Inflammatory macrophage treated with lipopolysaccharide for 4 hours (primary cell): ENCODE measurements at places on chromosomes 12 and 14.

GRCh38 chr14:33675415-33676130 lies 275.3 kb downstream of the EGLN3 start:
- no peak for DNase-seq

DNA sequence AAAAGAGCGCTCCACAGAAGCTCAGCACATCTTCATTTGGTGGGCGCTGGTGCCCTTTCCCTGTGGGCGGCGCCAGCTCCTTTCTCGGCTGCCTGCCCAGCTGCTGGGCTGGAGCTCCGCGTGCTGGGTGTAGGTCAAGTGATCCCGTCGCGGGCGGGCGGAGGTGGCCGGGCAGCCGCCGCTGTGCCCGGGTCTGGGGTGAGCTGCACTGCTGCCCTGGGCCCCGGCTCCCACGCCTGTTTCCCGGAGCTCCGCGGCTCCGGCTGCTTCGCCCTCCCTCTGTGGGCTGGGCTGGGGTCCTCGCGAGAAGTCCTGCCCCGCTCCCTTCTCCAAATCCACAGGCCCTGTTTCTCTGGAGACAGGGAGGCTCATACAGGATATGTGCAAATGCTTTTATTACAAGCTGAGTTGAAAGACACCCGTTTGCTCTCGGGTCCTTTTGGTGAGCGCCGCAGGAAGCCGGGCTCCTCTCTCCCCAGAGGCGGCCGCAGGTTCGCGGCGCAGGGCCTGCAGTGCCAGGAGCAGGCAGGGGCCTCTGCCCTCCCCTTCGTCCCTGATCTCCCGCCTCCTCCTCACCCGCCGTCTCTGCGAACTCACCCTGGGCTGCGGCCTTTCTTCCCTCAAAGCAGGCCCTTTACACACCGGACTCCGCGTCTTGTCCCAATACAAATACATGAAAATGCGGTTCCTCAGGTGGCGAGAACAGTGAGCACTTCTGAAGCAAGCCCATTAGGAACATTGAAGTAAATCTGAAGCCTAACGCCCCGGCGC lies 67.8 kb upstream of the CAPRIN2 start:
- DNase-seq, result peak; percentile 29

GRCh38 chr12:104939089-104939488 lies 19.0 kb downstream of the SLC41A2 start:
- no peak for DNase-seq

- no peak for DNase-seq
These were observed at the start of gene KRT6A for GRCh38 chr12:52493172-52493571. Gene KRT6A (minus strand): TSS chr12:52493257. CDS start chr12:52493188, 69 bp downstream.

- peak; percentile 83 for DNase-seq
These were observed 1.1 kb downstream of the SAV1 start for GRCh38 chr14:50666772-50667683.

GRCh38 chr12:104751594-104751993 lies 206.5 kb downstream of the SLC41A2 start:
- no peak for DNase-seq

GRCh38 chr12:3770891-3771290 lies 18.0 kb upstream of the CRACR2A start:
- no peak for DNase-seq

GRCh38 chr12:92012691-92013090 lies 133.0 kb downstream of the BTG1 start:
- peak; percentile 16 for DNase-seq

- no peak for DNase-seq
These were observed 121.9 kb upstream of the SLC38A2 start for GRCh38 chr12:46494424-46494823.

- DNase-seq, result no peak
These were observed 101.5 kb downstream of the HELB start for GRCh38 chr12:66403746-66404145.

GRCh38 chr12:113697651-113698509 lies 226.2 kb upstream of the LHX5 start:
- no peak for DNase-seq

DNA sequence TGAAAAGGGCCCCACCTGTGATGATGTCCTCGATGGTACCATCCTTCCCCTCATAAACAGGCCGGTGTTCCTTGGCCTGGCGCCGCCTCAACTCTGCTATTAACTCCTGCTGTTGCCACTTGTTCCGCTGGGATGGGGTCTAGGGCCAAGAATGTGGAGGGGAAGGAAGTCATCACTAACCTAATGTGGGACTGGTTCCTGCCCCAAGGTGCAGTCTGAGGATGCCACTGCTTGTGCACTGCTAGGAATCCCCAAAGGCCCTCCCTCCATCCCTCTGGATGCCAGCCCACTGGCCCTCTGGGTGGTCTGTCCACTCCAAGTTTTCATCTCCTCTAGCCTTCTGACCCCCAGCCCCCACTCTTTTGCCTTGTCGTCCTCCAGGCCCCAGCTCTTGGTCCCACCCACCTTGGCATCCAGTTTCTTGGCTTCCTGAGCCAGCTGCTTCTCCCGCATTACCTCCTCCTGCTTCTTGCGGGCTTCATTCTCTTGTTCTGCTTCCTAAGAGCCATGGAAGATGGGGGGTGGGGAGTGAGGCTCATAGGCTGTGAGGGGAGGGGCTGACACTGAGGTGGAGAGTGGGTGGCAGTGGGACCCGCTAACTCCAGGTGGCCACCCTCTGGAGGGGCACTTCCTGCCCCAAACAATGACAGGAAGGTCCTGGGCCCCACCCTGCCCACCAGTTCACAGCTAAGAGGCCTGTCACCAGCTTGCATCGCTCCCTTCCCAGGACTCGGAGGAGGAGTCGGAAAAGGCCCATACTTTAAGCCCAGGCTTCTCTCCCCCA lies 23.7 kb downstream of the PRPF40B start:
- no peak for DNase-seq

DNA sequence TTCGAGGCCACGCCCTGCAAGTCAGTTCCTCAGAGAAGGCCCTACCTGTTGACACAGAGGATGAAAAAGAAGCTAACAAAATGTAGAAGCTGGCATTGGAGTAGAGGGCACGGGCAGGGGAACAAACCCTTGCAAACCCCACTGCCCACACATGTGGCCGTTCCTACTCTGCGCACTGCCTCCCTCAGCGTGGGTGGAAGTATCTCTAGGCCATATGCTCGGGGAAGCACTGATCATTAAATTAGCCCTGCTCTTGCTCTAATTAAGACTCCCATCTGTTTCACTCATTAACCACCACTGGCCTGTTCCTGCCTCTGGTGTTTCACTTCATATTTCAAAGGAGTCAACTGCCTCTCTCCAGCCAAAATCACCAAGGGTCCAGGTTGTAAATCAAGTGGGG lies 201.2 kb upstream of the SFSWAP start:
- DNase-seq, result peak; percentile 55

- DNase-seq, result no peak
These were observed 174.0 kb upstream of the MYL2 start for GRCh38 chr12:111094157-111095010.

DNA sequence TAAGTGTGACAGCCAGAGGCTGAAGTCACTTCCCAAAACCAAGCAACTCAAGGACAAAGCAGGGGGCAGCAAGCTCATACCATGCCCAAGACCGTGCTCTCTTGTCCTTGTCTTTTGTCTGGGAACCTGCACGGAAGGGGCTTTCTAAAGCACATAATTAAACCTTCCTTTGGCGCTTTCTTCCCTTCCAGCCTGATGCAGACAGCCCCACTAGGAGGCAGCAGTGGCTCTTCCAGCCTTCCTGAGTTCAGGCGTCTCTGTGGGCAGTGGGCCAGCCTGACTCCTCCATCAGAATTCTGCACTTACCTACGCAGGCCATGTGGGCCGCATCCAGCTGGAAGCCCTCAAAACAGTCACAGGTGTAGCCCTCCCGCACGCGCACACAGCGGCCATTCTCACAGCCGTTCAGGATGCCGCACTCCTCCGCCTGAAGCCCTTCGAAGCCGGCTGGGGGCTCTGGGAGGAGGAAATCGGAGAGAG lies 7.6 kb downstream of the ISCA2 start:
- DNase-seq, result peak; percentile 24

GRCh38 chr14:90405101-90405500 lies 8.3 kb downstream of the CALM1 start:
- DNase-seq, result no peak

GRCh38 chr12:64681200-64682052 lies 71.1 kb downstream of the RASSF3 start:
- no peak for DNase-seq

GRCh38 chr12:125193376-125194152 lies 128.3 kb downstream of the AACS start:
- no peak for DNase-seq

DNA sequence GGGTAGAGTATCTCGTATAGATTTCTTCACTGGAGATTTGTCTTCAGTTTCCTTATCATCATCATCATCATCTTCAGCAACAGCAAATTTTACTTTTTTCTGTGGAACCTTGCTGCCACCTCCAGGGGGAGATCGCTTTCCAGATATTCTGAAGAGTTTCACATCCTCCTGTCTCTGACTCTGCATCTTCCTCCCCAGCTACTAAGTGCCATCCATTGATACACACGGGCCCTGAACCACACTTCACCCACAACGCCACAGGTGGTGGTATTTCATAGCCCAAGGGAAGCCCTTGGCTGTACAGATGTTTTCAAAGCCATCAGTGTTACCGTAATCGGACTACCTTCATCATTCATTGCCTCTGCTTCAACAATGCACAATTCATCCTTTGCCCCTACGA lies 82.2 kb downstream of the PPP2R5C start:
- peak; percentile 78 for DNase-seq

- DNase-seq, result no peak
These were observed 58.0 kb downstream of the SYNE2 start for GRCh38 chr14:63910583-63911363.

GRCh38 chr12:128033473-128033872 lies 233.5 kb upstream of the TMEM132C start:
- no peak for DNase-seq

DNA sequence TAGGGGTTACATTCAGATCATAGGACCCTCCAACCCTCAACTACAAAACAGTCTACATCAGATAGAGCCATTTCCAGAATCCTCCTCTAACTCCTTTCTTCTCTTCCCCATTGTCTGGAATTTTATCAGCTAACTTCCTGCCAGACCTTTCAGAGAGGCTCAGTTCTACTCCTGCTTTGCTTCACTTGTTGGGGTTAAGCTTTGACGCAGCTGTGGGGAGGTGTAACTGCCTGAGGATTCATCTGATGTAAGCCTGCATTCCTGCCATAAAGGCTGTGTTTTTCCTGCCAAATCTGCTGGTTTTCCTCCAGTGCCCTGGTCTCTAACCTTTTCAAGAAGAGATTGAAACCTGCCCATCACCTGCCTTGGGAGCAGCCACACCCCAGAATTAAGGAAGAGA lies 16.9 kb downstream of the DHRS2 start:
- no peak for DNase-seq

GRCh38 chr14:61192989-61193388 lies 88.1 kb downstream of the TMEM30B start:
- DNase-seq, result no peak

DNA sequence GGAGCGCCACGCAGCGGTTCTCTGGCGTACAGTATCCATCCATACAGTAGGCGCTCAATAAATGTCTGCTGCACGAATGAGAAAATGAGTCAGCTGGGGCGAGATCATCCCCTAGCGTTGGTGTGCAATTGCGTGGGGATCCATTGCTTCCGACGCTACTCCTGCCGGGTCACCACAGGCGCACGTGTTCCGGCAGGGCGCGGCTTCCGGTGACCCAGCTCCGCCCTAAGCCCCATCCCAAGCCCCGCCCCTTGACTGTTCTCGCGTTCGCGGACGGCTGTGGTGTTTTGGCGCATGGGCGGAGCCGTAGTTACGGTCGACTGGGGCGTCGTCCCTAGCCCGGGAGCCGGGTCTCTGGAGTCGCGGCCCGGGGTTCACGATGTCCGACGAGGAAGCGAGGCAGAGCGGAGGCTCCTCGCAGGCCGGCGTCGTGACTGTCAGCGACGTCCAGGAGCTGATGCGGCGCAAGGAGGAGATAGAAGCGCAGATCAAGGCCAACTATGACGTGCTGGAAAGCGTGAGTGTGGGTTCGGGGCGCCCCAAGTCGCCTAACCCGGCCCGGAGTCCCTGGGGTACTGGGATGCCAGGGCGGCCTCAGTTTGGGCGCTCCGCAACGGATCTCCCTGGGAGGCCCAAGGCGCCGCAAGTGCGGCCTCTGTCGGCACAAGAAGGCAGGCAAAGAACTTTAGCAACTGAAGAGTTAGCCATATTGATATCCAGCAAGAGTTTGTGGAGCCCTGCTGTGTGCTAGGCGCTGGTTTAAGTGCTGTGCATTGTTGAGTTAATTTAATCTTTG lies at the start of gene PSMD9:
TSS of gene PSMD9 (plus strand) at position 313 of the 796 bp plus-strand sequence. CDS start at position 380, 67 bp downstream.
- DNase-seq, result peak; percentile 98

- DNase-seq, result no peak
These were observed 97.9 kb downstream of the RFLNA start for GRCh38 chr12:124392667-124393413.

DNA sequence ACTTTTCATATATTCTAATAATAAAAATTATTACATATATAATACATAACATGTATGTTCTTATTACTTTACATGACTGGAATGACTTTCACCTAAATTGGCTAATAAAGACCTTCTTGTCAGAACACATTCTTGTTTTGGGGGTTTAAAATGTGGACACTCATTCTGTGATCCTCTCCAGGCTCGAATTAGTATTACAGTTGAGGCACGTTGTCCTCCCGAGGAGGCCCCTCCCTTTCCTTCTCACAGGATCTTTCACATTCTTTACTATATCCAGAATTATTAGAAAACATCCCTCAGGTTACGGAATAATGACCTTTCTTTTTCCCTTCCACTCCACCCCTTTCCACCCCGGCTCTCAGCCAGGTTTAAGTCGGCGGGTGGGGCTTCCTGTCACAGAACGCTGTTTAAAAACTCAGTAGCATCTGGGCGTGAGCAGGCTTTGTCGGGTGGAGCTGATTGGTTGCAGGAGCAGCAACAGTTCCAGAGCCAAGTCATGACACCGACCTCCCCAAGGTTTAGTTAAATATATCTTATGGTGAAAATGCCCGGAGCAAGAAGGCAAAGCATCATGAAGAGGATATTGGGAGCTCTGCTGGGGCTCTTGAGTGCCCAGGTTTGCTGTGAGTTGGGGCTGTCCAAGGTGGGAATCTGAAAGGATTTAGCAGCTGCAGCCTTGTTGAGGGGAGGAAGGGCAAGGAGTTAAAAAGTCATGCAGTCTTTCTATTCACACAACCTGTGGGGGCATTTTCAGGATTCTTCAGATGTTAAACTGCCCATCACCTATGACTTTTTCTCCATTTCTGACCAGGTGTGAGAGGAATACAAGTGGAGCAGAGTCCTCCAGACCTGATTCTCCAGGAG lies 396.7 kb upstream of the OR4E1 start:
- no peak for DNase-seq

- no peak for DNase-seq
These were observed 441.8 kb downstream of the TMTC2 start for GRCh38 chr12:83128540-83128939.

- peak; percentile 69 for DNase-seq
These were observed 710.6 kb upstream of the TMEM132C start for GRCh38 chr12:127556231-127556886.
